ENCODE measurements at places on chromosomes 7 and 10.

GRCh38 chr7:21651697-21652096, 108.9 kb downstream of the DNAH11 start:
- H3K27me3 ChIP-seq: no peaks in the 10 kb centered on the region
- no peak for DNase-seq
- no peaks in the 10 kb centered on the region for H3K36me3 ChIP-seq
- no peak overlapping the region for H3K4me3 ChIP-seq
- no peak overlapping the region for H3K27ac ChIP-seq
- H3K4me1 ChIP-seq: no peaks in the 10 kb centered on the region

GRCh38 chr10:87510025-87510424, 5.3 kb downstream of the MINPP1 start:
- H3K27ac ChIP-seq: no peak overlapping the region
- H3K4me3 ChIP-seq: no peak overlapping the region
- DNase-seq: no peak

DNA sequence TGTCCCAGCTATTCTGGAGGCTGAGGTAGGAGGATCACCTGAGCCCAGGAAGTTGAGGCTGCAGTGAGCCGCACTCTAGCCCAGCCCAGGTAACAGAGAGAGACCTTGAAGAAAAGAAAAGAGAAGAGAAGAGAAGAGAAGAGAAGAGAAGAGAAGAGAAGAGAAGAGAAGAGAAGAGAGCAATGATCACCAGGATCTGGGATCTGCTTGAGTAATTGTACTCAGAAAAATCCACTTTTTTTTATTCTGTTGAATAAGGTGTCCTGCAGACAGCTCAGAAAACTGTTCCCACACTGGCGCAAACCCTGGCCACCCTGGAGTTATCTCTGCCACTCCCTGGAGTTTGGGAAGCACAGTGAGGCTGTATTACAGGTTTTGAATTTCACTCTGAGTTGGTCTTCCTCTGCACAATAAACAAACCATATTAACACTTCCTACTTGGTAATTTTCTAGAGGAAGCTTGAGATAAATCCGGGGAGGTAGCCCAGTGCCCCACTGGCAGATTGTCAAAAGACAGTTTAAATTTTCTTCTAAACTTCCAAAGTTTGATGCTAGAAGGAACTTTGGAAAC, 9.6 kb upstream of the OAT start:
- H3K36me3 ChIP-seq: no peaks in the 10 kb centered on the region
- H3K4me1 ChIP-seq: no peaks in the 10 kb centered on the region
- no peak overlapping the region for H3K4me3 ChIP-seq
- H3K27me3 ChIP-seq: peaks cover 49% of the 10 kb centered on the region
- no peak overlapping the region for H3K27ac ChIP-seq

- no peak overlapping the region for H3K4me3 ChIP-seq
- H3K27me3 ChIP-seq: no peaks in the 10 kb centered on the region
- H3K27ac ChIP-seq: no peak overlapping the region
- peaks cover 3% of the 10 kb centered on the region for H3K36me3 ChIP-seq
- DNase-seq: no peak
Observed at GRCh38 chr10:15183689-15184481, 15.4 kb upstream of the NMT2 start.

DNA sequence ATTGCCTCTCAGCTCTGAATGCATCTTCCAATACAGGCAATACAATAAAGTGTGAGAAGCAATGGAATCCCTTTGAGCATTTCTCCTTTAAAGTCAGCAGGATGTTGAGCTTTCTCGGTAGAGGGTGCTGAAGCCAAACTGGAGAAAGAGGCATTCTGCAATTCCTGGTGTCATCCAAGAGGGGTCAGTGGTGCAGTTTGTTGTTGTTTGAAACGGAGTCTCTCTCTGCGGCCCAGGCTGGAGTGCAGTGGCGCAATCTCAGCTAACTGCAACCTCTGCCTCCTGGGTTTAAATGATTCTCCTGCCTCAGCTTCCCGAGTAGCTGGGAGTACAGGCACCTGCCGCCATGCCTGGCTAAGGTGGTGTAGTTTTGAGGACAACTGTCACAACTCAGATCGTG, 486.5 kb downstream of the CALN1 start:
- DNase-seq: no peak
- H3K4me1 ChIP-seq: no peaks in the 10 kb centered on the region
- no peak overlapping the region for H3K4me3 ChIP-seq
- no peak overlapping the region for H3K27ac ChIP-seq

GRCh38 chr7:85924062-85924461, 719.6 kb upstream of the GRM3 start:
- no peak overlapping the region for H3K27ac ChIP-seq
- no peak overlapping the region for H3K4me3 ChIP-seq
- no peaks in the 10 kb centered on the region for H3K4me1 ChIP-seq
- no peaks in the 10 kb centered on the region for H3K27me3 ChIP-seq

- peaks cover 5% of the 10 kb centered on the region for H3K36me3 ChIP-seq
- no peak overlapping the region for H3K4me3 ChIP-seq
Observed at GRCh38 chr7:77532247-77532646, 4.8 kb upstream of the PTPN12 start.

DNA sequence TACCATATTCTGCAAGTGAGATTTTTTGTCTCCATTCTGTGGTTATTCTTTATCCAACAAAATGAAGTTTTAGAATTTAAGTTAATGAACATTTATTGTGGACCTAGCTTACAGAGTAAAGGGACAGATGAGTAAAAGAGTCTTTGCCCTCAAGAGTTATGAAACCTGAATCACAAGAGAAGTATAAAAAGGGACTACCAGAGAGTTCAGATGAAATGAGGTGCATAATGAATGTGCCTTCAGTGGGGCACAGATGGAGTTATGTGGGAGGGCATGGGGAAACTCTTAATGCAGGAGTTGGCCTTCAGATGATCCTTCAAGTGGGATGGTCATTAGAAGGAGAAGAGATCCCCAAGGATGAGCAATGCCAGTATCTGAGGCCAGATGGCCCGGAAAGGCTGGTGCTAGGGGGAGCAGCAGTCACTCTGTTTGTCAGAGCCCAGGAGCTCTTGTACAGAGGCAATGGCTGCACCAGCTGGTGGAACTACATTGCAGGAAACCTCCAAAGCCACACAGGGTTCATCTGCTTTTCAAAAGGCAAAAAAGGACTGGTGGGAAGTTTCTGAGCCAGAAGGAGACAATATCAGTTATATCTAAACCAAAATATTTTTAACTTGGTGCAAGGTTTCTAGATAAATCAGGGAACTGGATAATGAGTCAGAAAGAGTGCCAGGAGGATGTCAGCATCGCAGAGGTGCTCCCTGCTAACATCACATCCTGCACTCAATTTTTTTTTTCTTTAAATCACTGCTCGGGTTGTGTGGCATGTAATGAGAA, 162.0 kb downstream of the KLF6 start:
- H3K27me3 ChIP-seq: peaks cover 18% of the 10 kb centered on the region
- H3K4me3 ChIP-seq: peak overlapping the region; percentile 58
- no peaks in the 10 kb centered on the region for H3K36me3 ChIP-seq

DNA sequence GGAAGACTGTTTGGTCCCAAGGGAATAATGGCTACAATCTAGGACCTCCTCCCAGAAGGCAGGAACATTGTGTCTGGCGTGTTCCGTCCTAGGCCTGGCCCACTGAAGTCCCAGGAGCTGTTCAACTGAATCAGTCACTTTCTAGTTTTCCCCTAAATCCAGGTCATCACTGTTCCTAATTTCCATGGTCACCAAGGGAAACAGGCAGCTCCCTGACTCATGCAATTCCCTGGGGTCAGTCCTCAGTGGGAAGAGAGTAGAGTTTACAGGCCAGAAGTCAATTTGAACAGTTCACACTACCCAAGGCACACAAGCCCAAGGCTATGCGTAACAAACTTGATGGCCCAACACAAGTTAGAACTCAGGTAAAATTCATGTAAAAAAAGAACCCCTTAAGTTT, 44.0 kb downstream of the CREB3L2 start:
- peaks cover 15% of the 10 kb centered on the region for H3K4me1 ChIP-seq
- no peak overlapping the region for H3K27ac ChIP-seq
- no peaks in the 10 kb centered on the region for H3K27me3 ChIP-seq
- H3K36me3 ChIP-seq: peaks cover 2% of the 10 kb centered on the region
- H3K4me3 ChIP-seq: no peak overlapping the region

GRCh38 chr7:12647364-12648219, 39.8 kb upstream of the ARL4A start:
- H3K27me3 ChIP-seq: no peaks in the 10 kb centered on the region
- no peak for DNase-seq
- no peak overlapping the region for H3K4me3 ChIP-seq
- H3K36me3 ChIP-seq: peaks cover under 1% of the 10 kb centered on the region
- no peak overlapping the region for H3K27ac ChIP-seq

DNA sequence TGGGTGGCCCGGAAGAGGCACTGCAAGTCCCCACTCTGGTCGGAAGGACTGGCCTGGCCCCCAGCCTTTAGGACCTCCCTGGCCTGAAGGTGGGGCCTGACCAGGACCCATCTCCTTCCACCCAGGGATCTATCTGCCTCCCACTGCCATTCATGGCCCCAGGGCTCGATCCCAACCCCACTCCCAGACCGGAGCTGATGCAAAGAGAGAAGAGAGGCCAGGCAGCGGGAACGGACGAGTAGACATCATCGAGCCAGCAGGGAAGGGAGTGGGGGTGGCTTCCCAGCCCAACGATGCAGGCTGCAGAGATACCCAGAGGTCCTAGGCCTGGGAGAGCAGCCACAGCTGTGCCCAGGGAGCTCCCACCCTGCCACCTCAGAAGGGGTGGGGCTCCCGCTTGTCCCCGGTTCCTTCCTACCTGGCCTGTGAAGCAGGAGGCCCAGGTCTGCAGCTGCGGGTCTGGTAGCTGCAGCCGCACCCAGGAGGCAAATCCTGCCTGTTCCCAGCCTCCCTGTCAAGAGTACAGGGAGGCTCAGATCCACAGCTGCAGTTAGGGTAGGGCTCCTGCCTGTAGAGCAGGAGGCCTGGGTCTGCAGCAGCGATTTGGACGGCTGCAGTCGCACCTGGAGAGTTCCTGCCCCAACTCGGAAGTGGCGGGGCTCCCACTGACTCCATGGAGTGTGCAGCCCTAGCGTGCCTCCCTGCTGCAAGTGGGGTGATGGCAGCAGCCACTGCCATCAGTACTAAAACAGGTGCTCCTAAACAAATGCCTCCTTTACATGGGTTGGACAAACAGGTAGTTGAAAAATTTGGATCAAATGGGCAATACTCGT, 1151.0 kb upstream of the PHF14 start:
- H3K27ac ChIP-seq: no peak overlapping the region
- no peak overlapping the region for H3K4me3 ChIP-seq
- DNase-seq: no peak
- no peaks in the 10 kb centered on the region for H3K4me1 ChIP-seq

DNA sequence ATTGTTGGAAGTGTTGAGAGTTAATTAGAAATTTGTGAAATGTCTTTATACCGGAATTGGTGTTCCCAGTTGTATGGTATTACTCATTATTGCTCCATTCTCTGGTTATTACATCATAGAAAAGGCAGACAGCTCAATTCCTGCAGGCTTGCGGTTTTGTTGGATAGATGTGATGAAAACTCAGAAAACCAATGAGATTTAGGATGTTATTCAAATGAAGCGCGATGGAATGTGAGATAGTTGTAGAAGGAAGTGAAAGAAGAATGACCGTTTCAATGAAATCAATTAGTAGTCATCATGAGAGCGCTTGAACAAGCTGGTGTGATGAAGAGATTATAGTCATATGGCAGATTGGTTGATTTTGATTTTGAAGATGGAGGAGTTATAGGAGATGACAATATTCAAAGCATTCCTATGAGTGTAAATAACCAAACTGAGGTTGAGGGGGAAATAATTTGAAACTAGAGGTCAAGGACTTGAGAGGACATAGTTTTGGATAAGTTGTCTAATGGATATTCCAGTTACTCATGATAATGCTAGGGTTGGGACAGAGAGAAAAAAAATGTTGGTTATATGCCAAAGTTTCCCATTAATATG, 991.5 kb downstream of the NRG3 start:
- no peaks in the 10 kb centered on the region for H3K27me3 ChIP-seq
- no peak overlapping the region for H3K27ac ChIP-seq
- no peak overlapping the region for H3K4me3 ChIP-seq
- H3K36me3 ChIP-seq: no peaks in the 10 kb centered on the region
- DNase-seq: no peak
- H3K4me1 ChIP-seq: no peaks in the 10 kb centered on the region

DNA sequence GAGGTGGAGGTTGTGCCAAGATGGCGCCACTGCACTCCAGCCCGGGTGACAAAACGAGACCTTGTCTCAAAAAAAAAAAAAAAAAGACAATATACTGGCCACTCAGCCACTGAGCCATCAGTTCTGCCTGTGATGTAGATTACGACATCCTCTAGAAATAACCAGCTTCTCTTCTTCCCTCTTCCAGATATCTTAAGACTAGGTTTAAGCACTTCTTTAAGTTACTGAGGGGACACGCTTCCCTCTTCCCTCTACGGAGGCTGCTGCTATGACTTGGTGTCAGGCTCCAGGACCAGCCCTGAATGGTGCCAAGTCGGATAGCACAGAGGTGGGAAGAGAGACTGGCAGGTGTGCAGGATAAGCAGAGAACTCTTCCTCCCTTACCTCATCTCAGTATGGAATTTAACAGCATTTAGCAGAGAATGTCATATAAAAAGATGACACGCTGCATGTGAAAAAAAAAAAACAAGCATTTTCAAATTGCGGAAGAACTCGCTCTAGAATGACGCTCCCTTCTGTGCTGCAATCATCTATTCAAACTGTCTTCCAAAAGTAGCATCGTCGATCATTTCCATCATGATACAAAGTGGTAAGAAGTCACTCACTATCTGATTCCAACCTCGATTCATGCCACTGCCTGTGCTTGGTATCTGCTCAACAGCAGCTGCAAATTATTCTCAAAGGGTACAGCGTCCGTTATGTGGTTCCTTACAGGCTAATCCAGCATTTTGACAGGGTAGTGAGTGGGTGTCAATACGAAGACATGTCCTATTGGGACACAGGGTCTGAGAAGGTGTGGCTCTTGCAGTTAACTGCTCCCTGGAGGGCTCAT, 13.8 kb downstream of the DAGLB start:
- H3K4me3 ChIP-seq: no peak overlapping the region
- no peaks in the 10 kb centered on the region for H3K27me3 ChIP-seq
- H3K4me1 ChIP-seq: peaks cover 4% of the 10 kb centered on the region
- H3K27ac ChIP-seq: peak overlapping the region; percentile 13
- DNase-seq: no peak
- peaks cover 25% of the 10 kb centered on the region for H3K36me3 ChIP-seq

DNA sequence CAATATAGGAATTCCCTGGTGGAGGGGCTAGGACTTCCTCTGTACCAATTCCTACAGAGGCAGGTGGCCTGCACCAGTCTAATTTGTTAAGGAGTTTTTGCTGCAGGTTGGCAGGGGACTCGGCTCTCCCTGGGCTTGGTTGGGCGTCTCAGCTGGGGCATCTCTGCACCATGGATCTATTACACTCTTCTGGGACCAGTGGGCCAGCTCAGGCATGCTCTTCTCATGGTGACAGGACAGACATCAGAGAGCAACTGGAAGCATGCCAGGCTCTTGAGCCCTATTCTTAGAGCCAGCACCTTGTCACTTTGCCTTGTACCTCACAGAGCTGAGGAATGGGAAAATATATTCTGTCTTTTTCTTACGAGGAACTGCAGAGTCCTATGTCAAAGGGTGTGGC, 74.6 kb downstream of the SH2D4B start:
- peaks cover 2% of the 10 kb centered on the region for H3K4me1 ChIP-seq
- H3K27me3 ChIP-seq: peaks cover 14% of the 10 kb centered on the region
- DNase-seq: no peak
- no peak overlapping the region for H3K27ac ChIP-seq
- peaks cover 2% of the 10 kb centered on the region for H3K36me3 ChIP-seq

GRCh38 chr10:42960491-42960990, 116.3 kb upstream of the RET start:
- H3K27ac ChIP-seq: no peak overlapping the region
- H3K4me3 ChIP-seq: no peak overlapping the region
- H3K27me3 ChIP-seq: peaks cover 9% of the 10 kb centered on the region
